ENCODE measurements at places on chromosomes 16 and 17.

DNA sequence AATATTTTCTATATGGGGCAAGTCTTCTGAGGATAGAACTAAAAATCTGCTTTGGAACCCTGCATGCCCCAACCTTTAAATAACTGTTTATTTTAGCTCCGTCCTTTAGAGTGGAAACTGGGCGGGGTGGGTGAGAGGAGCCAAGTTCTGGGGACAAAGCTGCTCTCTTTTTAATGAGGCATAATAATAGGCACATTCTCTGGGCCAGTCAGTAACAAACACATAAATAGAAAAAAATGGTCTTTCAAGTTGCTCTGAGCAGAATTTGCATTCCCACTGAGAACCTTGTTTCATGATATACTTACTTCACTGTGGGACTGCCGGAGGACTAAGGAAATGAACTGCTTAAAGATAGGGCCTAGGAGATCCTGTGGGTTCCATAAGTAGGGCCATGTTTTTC is 51.5 kb downstream of the KNOP1 start:
- DNase-seq, result no peak

DNA sequence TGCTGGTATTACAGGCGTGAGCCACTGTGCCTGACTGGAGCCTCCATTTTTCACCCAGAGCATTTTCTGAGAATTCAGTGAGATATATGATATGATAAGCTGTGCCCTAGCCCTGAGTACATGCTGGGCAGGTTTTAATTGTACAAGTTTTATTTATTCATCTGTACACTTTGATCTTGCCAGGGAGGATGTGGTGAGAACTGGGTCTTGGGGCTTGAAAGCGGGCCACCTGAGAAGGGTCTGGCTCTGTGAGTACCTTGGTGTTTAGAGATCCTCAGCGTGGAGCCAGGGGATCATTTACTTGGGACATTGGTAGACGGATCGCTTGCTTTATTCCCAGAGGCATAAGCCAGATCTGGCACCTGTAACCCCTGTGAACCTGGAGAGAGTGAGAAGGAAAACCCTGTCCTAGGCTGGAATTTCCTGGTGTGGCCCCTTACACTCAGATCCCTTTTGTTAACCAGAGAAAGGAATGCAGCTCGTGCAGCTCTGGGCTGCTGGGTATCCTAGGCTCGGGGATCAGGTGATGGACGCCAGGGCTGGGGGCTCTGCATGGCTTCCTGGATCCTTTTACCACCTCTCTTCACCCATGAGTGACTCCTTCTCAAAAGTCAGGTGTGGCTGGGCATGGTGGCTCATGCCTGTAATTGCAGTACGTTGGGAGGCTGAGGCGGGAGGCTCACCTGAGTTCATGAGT is 91.9 kb downstream of the ABCC1 start:
- DNase-seq, result no peak

DNA sequence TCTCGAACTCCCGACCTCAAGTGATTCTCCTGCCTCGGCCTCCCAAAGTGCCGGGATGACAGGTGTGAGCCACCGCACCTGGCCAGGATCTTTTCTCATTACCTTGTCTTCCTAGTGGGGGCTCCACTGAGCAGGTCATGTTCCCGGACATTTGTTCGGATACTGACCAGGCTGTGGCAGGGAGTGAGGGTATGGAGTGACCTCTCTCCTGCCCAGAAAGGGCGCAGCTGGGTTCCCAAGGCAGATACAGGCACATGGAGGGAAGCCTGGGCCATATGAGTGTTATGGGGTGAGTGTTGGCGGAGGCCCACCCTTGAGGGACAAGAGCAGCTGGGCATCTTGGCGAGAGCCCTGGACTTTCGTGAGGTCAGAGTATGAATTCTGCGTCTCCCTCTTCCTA is 5.5 kb downstream of the SERPINF1 start:
- DNase-seq, result no peak

- DNase-seq, result no peak
These were observed 138.9 kb downstream of the SEC14L1 start for GRCh38 chr17:77279448-77280303.

GRCh38 chr16:66701026-66701425 is 4.5 kb upstream of the CMTM4 start:
- DNase-seq, result no peak

GRCh38 chr17:65514541-65514940 is 46.9 kb downstream of the AXIN2 start:
- no peak for DNase-seq

Data from stimulated activated CD8-positive, alpha-beta memory T cell treated with anti-CD3 and anti-CD28 coated beads, Interleukin-4, amount 100 ng/mL, for 4 hours (primary cell).